ENCODE measurements at places on chromosomes 3 and 15. TPM values are rescaled to one million over a fixed set of nuclear protein-coding genes. Genes with fewer than 3 reads are reported as not detected.

The CTXND1 gene
- 0.10 TPM for polyA plus RNA-seq

The TMEM158 gene
- polyA plus RNA-seq, result 1.1 TPM

The BMF gene
- polyA plus RNA-seq, result 10.8 TPM

The GPR87 gene
- polyA plus RNA-seq, result 1.5 TPM

The CACNA2D3 gene
- 1.1 TPM for polyA plus RNA-seq

The OR5K2 gene
- not detected for polyA plus RNA-seq

The MOBP gene
- polyA plus RNA-seq, result 0.17 TPM

The HYPK gene
- 24.6 TPM for polyA plus RNA-seq

The RTP1 gene
- polyA plus RNA-seq, result not detected

The CLDN18 gene
- polyA plus RNA-seq, result 31.4 TPM

The DAZL gene
- polyA plus RNA-seq, result not detected

The KIF15 gene
- polyA plus RNA-seq, result 0.65 TPM

The ZDHHC19 gene
- polyA plus RNA-seq, result 18.9 TPM

The ACAP2 gene
- 11.2 TPM for polyA plus RNA-seq

The AADAC gene
- 7.3 TPM for polyA plus RNA-seq

The DOCK3 gene
- polyA plus RNA-seq, result 0.43 TPM

The CHL1 gene
- polyA plus RNA-seq, result 1.1 TPM

The LSMEM2 gene
- polyA plus RNA-seq, result 0.10 TPM

The RASA2 gene
- 7.5 TPM for polyA plus RNA-seq

The LRTM1 gene
- not detected for polyA plus RNA-seq

The NR1I2 gene
- polyA plus RNA-seq, result 0.21 TPM

The MRPS22 gene
- polyA plus RNA-seq, result 40.2 TPM

The CCR8 gene
- not detected for polyA plus RNA-seq

The GUCA1C gene
- not detected for polyA plus RNA-seq

The NR2E3 gene
- polyA plus RNA-seq, result 0.33 TPM

The SLC2A2 gene
- not detected for polyA plus RNA-seq

The TCF12 gene
- polyA plus RNA-seq, result 9.6 TPM

The SI gene
- not detected for polyA plus RNA-seq
